ENCODE measurements at places on chromosomes 7 and 10.

- DNase-seq, result no peak
Observed at GRCh38 chr7:133702960-133703359, 424.2 kb upstream of the LRGUK start.

GRCh38 chr7:33581236-33581635 is 324.1 kb upstream of the BMPER start:
- no peak for DNase-seq

DNA sequence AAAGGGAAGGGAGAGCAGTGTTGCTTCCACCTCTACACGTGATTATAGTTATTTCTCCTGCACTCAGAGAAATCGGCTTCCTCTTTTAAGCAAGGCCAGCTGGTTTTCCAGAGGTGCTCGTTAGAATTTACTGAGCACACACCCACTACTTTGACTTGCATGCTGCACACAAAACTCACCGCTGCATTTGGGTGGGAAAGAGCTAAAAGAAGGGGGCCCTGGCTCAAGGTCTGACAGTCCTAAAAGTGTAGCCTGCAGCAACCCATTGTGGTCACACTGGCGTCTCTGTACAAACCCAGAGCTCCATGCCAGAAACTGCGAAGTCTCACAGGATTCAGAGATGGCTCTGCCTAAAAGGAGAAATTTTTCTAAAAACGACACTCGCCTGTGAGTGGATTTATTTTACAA is 133.7 kb downstream of the SLC25A13 start:
- DNase-seq, result no peak

GRCh38 chr10:42942279-42942950 is 134.5 kb upstream of the RET start:
- DNase-seq, result no peak

DNA sequence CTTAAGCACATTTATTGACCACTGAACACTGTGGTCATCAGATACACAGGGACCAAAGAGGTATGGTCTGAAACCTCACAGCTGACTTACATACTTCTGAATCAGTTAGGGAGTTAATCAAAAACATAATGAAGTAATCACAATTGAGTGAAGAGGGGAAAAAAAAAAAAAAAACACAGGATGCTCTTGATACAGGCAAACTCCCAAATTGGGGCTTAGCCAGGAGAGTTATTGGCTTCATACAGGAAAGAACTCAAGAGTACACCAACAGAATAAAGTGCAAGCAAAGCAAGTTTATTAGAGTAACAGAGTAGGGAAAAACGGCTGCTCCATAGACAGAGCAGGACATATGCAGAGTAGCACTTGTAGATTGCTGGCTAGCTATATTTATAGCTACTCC is 917.0 kb downstream of the CNTNAP2 start:
- DNase-seq, result no peak

DNA sequence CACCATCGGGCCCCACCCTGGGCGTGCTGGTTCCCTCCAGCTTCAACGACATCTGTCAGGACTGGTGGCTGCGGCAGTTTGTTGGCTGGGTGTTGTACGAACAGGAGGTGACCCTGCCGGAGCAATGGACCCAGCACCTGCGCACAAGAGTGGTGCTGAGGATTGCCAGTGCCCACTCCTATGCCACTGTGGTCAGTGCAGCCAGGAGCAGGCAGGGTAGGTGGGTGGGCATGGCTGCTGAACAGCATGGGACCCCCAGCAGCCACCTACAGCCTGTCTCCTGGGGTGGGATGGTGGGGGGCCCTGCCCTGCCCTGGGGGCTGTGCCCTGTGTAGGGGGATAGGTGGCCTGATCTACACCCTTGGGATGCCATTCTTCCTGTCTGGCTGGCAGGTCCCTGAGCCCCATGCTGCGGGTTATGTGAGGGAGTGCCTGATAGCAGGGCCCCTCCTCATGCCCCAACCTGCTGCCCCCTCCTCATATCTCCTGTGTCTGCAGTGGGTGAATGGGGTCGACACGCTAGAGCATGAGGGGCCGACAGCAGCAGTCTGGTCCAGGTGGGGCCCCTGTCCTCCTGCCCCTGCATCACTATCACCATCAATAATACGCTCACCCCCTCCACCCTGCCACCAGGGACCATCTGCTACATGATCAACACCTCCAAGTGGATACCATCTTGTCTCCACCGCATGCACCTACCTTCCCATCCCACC is 56.9 kb downstream of the ZNF727 start:
- DNase-seq, result no peak

DNA sequence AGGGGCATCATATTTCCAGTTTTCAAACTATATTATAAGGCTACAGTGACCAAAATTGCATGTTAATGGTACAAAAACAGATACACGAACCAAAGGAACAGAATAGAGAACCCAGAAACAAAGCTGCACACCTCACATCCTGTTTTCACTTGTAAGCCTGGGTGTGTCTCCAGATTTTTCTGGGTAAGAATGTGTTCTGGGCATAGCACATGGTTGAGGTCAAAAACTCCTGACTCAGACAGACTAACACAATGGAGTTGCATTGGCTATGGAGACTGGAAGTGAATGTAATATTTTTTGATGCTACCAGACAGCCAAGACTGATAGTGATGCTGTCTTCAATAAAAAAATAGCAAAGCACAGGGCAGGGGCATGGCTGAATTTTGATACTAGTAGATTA is 1175.2 kb downstream of the NXPH1 start:
- no peak for DNase-seq

All from GM23338 (cell line).